ENCODE measurements at places on chromosomes 12 and 14.

DNA sequence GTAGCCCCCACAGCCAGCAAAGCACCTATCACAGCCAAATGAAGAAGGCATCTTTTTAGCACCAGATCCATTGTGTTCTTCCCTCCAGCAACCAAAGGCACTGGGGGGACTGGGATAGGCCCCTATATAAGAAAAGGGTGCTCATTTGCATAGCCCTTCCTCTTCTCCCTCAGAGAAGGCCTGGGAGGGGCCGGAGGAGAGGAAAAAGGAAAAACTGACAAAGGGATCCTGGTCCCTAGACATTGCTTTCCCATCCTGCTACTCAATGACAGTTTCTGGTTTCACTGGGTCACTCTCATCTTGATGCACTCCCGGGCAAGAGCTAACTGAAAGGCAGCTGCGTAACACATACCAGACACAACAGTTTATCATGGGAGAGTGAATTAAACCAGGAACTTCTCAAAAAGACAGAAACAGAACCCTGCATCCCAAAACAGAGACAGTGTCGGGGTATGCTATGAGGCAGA is at the start of gene PMEL:
Gene PMEL (minus strand): TSS at position 102 of the 467 bp plus-strand sequence. CDS start 31 bp downstream, at position 71.
- no peak for DNase-seq

- no peak for DNase-seq
These were observed 1.9 kb upstream of the SCFD1 start for GRCh38 chr14:30620178-30620577.

- DNase-seq = no peak
These were observed 15.2 kb downstream of the CALM1 start for GRCh38 chr14:90412058-90412457.

GRCh38 chr12:57069523-57069922 is 9.1 kb downstream of the NEMP1 start:
- DNase-seq = peak; percentile 75

DNA sequence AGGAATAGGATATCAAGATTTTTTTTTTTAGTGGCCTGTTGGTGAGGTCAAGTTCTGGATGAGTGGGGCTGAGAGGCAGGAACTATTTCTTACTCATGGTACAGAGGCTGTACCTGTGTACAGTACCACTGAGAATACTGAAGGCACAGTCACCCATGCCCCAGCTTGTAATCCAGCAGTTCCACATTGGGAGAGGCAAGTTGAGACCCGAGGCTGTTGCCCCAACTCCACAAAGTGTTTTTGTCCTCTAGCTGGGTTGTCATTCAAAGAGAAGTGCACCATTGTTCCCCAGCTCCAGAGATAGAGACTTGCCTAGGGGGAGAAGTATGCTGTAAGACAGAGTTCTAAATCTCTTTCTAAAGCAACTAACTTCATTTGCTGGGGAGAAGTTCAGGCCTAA is 38.7 kb downstream of the ARID2 start:
- no peak for DNase-seq

- no peak for DNase-seq
These were observed 14.7 kb upstream of the NCOR2 start for GRCh38 chr12:124582108-124582424.

GRCh38 chr14:81350344-81351130 is 49.6 kb downstream of the STON2 start:
- DNase-seq = no peak

DNA sequence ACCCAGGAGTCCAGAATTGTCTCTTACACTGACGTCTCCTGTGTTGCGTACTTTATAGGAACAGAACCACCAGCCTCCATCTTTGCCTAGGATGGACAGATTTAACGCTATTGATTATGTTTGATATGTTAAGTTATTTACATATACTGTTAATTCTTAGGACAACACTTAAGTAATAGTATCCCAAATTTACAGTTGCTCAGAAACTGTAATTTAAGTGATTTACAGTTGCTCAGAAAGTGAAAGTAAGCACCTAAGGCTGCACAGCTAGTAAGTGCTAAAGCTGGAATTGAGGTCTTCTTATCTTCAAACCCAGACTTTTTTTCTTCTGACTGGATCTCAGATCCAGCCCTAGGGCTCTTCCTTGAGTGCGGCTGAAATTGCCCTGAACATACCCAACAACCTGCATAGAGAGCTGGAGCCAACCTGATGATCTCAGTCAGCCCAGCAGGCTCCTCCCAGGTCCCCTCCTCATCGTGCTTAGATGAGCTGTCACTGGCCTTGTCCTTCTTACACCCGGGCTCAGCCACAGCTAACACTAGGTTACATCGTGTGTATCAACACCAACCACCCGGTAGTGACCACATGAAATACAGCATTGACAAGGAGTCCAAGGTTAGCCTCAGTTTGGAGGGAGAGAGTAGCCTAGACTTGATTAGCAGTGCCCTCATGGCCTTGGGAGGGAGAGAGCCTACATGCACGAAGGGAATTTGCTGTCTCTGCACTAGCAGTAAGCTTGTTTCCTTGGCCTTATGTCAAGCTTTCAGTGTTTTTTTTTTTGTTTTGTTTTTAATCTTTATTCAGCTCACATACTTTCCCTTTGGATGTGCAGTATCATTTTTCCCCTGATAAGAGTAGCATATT is 111.1 kb upstream of the ARHGAP5 start:
- DNase-seq = no peak

DNA sequence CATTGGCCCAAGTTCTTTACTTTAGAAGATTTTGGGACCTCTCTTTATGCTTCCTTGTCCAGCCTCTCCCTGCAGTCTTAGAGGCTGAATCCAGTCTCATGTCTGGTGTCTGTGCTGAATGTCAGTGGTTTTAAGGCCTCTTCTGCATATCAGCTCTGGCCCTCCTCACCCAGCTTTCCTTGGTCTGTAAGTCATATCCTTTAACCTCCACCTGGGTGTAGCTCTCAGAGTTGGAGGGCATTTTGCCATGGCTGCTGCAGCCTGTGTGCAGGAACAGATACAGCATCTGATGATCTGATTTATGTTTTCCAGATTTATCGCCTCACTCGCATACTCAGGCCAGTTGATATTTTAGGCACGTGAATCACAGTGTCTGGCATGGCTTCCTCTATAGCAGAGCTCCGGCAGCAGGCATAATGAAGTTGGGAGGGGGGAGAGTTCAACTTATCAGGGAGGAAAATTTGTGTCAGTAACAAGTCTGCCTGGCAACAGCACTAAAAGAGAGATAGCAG is 335.0 kb downstream of the PCNX1 start:
- no peak for DNase-seq

DNA sequence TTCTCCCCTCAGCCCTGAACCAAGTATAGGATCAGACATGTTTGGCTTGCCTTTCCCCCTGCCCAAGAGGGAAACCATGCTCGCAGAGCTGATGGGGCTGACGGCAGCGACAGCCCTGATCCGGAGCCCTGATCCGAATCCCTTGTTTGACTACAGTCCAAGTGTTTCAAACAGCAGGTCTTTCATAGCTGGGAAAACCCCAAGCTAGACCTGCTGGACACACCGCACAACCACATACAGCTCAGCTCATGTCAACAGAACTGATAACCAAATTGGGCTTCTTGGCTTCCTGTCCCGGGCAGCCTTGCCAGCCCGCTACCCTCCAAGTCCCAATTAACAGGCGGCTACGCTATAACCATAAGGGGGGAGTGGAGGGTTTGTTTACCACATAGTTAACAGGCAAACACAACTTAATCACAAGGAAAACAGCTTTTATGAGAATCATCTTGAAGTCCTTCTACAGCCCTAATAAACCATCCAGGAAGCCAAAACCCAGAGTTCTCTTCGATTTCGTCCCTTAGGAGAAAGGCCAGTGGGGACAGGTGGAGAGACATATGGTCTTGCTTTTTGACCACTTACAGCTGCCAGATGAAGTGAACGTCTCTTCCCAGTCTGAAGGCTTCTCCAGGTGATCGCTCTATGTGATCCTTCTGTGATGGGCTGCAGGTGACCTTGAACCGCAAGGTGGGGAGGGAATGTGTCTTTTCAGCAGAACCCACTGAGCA is 64.5 kb upstream of the MANSC4 start:
- DNase-seq = no peak

DNA sequence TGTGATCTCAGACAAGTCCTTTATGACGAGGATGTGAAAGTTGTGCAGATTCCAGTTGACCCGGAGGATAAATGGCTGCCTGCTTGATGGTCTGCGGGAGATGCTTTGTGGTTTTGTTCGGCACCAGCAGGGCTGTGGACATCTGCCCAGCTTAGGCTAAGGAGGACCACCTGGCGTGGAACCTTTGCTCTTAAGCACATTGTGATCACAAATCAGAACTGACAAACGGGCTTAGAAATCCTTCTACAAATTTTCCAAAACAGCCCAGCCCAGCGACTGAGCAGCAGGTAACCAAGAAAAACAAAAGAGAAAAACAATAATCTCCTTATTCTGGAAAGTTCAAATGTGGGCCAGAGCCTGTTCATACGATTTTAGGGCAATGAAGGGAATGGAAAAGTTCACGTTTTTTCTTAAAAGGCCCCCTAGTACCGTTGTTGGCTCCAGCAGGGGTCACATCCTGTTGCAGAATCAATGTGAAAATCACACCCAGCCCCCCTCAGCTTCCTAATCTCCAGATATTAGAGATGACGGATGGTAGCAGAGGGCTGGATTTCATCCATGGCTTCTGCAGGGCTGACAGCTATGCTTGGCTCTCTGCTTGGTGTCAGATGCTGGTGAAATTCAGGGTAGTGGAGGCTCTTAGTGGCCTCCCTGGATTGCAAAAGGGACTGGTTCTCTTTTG is 81.1 kb upstream of the RFLNA start:
- no peak for DNase-seq

DNA sequence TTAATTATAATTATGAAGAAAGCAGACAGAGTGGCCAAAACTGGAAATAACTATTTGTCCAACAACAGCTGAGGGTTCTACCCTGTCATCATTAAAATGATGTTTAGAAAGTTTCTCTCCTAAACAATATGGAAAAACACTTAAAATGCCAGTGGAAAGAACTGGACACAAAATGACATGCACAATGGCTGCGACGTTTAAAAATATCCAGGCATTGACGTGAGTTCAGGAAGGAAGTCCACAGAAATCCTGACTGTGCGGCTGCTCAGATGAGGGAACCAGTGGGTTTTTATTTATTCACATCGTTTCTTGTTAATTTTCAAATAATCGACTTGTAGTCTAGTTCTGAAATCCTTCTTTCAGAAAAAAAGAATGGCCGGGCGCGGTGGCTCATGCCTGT is 58.3 kb downstream of the CCNK start:
- no peak for DNase-seq

DNA sequence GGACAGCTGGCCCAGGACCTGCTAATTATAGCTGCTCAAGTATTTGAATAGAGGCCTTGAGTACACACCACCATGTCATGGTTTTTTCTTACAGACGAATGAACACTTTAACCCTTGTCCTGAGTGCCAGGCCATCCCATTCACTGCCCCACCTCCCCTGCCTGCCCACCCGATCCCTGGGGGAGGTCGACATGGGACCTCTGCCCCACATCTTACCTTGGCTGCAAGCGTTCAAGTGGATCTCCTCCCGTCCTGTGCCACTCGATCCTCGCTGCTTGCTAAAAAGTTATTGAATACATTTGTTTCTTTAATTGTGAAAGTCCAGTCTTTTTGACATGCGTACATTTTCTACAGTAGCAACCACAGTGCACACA is 10.3 kb downstream of the RTL1 start:
- no peak for DNase-seq

Measured in Panc1 (cell line).